Mammary epithelial cell (primary cell): ENCODE measurements at places on chromosomes 11 and 22. TPM values are rescaled to one million over a fixed set of nuclear protein-coding genes. Genes with fewer than 3 reads are reported as not detected.

The MSANTD4 gene
- polyA plus RNA-seq = 6.2 TPM

The P2RY6 gene
- polyA plus RNA-seq = 0.46 TPM

- DNase-seq = no peak
Measured at GRCh38 chr11:60992842-60993409, 21.4 kb downstream of the CD6 start.

GRCh38 chr11:61529537-61530225, 21.1 kb downstream of the LRRC10B start:
- no peak for DNase-seq
